ENCODE measurements at places on chromosomes 5 and 9. TPM values are rescaled to one million over a fixed set of nuclear protein-coding genes. Genes with fewer than 3 reads are reported as not detected.

KLF4 gene
- 38.8 TPM for total RNA-seq

DNA sequence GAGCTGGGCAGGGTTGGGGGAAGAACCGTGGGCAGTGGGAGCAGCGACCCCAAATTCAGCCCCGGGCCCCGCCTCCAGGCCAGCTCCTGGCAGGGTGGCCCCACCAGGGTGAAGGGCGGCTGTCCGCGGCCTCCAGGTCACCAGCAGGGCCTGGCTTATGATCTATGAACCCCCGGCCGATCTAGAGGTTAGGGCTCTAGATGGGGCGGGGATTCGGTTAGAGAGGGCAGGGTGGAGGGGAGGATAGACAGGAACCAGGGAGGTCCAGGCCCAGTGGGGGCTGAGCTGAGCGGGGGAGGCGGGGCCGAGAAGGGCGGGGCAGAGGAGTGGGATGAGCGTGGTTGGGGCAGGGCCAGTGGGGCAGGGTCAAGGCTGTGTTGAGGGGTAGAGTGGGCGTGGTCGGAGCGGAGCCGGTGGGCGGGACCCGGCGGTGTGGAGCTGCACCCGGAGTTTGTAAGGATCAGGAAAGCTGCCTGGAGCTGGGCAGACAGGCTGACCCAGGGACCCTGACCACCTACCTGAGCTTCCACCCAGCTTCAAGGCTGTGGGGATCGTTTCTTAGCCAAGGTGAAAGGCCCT is 29.3 kb upstream of the OBP2B start:
- H3K27me3 ChIP-seq = no peaks in the 10 kb centered on the region
- no peak overlapping the region for H3K4me3 ChIP-seq
- no peaks in the 10 kb centered on the region for H3K4me1 ChIP-seq

DNA sequence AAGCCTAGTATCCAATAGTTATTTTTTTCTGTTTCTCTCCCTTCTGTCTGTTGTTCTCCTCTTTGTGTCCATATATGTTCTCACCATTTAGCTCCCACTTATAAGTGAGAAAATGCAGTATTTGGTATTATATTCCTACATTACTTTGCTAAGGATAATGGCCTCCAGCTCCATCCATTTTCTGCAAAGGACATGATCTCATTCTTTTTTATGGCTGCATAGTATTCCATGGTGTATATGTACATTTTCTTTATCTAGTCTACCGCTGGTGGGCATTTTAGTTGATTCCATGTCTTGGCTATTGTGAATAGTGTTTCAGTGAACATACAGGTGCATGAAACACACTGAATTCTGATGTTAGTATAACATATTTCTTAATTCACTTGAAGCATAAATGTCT is 348.9 kb upstream of the TRPC7 start:
- no peaks in the 10 kb centered on the region for H3K36me3 ChIP-seq
- H3K27me3 ChIP-seq = no peaks in the 10 kb centered on the region
- H3K4me1 ChIP-seq = no peaks in the 10 kb centered on the region
- H3K27ac ChIP-seq = no peak overlapping the region

WDR31 gene
- 1.7 TPM for total RNA-seq
